Naive thymus-derived CD8-positive, alpha-beta T cell (primary cell): ENCODE measurements at places on chromosomes 3 and 15.

GRCh38 chr3:118900737-118901525 is 133.7 kb downstream of the IGSF11 start:
- H3K4me3 ChIP-seq, result no peak overlapping the region
- H3K36me3 ChIP-seq, result peaks cover 2% of the 10 kb centered on the region
- DNase-seq, result no peak
- no peaks in the 10 kb centered on the region for H3K27me3 ChIP-seq
- H3K27ac ChIP-seq, result no peak overlapping the region
- peaks cover 2% of the 10 kb centered on the region for H3K4me1 ChIP-seq

GRCh38 chr15:48781017-48781416 is 29.9 kb downstream of the CEP152 start:
- no peak overlapping the region for H3K27ac ChIP-seq
- no peaks in the 10 kb centered on the region for H3K27me3 ChIP-seq
- DNase-seq, result no peak
- H3K36me3 ChIP-seq, result peaks cover 51% of the 10 kb centered on the region

DNA sequence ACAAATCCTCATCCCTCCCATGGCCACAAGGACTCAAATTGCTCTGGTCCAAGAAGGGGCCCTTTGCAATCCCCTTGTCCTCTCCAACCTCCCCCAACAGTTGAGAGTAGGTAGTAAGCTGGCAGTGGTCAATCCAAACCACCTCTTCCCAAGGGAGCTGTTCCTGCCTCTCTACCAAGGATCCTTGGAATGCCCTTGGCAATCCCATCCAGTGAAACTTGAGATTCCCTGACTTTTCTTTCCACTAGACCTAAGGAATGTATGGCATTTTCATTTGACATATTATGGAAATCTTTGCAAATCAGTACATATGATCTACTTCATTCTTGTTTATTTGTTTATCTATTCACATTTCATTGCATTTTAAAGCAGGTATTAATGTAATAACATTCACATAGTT is 4.8 kb upstream of the RBP2 start:
- H3K36me3 ChIP-seq, result no peaks in the 10 kb centered on the region
- no peak for DNase-seq
- H3K27ac ChIP-seq, result no peak overlapping the region
- no peaks in the 10 kb centered on the region for H3K4me1 ChIP-seq
- no peak overlapping the region for H3K4me3 ChIP-seq
- H3K27me3 ChIP-seq, result no peaks in the 10 kb centered on the region

GRCh38 chr3:63287610-63288009 is 9.5 kb downstream of the SYNPR start:
- H3K4me1 ChIP-seq, result no peaks in the 10 kb centered on the region
- H3K36me3 ChIP-seq, result no peaks in the 10 kb centered on the region
- H3K4me3 ChIP-seq, result no peak overlapping the region
- peaks cover 4% of the 10 kb centered on the region for H3K27me3 ChIP-seq
- DNase-seq, result no peak
- H3K27ac ChIP-seq, result no peak overlapping the region

GRCh38 chr3:171888466-171888865 is 45.3 kb downstream of the TMEM212 start:
- no peak for DNase-seq
- no peak overlapping the region for H3K27ac ChIP-seq
- H3K4me3 ChIP-seq, result no peak overlapping the region

DNA sequence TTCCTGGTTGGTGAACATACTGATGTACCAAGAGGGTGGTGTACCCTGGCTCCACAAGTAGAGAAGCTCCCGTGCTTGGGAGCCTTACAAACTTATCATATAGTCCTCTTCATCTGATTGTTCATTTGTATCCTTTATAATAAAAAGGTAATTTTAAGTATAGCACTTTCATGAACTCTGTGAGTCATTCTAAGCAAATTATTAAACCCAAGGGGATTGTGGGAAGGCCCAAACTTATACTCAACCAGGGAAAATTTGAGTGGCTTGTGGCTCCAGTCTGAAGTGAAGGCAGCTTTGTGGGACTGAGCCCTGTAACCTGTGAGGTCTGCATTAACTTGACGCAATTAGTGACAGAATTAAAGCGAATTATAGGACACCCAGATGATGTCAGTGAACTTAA is 29.0 kb downstream of the TTBK2 start:
- peaks cover 20% of the 10 kb centered on the region for H3K36me3 ChIP-seq
- no peak overlapping the region for H3K27ac ChIP-seq
- no peaks in the 10 kb centered on the region for H3K27me3 ChIP-seq
- H3K4me1 ChIP-seq, result peaks cover 6% of the 10 kb centered on the region

GRCh38 chr3:42500091-42500490 is 2.4 kb upstream of the VIPR1 start:
- H3K4me1 ChIP-seq, result peaks cover 28% of the 10 kb centered on the region

- no peak for DNase-seq
- no peak overlapping the region for H3K4me3 ChIP-seq
- peaks cover 6% of the 10 kb centered on the region for H3K4me1 ChIP-seq
- no peak overlapping the region for H3K27ac ChIP-seq
Observed at GRCh38 chr15:35665896-35666536, 120.1 kb upstream of the DPH6 start.

DNA sequence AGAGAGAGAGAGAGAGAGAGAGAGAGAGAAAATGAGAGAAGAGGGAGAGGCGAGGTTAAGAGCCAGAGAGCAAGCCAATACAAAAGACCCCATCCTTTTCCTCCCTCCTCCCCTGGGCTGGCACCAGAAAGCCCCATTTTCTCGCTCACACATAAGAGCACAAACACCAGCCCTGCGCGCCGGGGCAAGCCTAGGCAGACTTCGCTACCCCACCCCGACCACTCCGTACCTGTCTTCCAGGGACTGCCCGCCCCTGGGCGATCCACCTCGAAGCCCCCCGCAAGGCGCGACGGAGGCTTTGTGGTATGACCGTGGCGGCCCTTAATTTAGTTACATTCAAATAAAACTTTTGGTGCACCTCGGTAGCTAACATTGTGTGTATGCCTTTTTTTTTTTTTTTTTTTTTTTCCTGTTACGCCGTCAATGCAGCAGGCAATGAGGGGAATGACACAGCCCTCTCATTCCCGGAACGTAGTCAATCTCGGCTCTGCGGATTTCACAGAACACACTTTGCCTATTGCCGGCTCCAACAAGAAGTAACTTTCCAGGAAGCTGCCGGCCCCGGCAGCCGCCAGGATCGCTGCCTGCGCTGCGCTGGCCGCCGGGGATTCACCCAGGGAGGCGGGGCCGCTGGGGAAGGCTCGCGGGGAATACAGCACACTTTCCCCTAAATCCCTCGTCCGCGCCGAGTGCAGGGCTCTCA is 7.7 kb downstream of the BCL6 start:
- H3K36me3 ChIP-seq, result no peaks in the 10 kb centered on the region
- no peaks in the 10 kb centered on the region for H3K27me3 ChIP-seq
- H3K4me1 ChIP-seq, result peaks cover 28% of the 10 kb centered on the region
- peak overlapping the region; percentile 100 for H3K4me3 ChIP-seq
- peak overlapping the region; percentile 89 for H3K27ac ChIP-seq

- H3K36me3 ChIP-seq, result no peaks in the 10 kb centered on the region
- DNase-seq, result no peak
- H3K27me3 ChIP-seq, result peaks cover 2% of the 10 kb centered on the region
Observed at GRCh38 chr3:108342837-108343486, 46.6 kb downstream of the HHLA2 start.
